ENCODE measurements at places on chromosomes 6 and 20.
A peak's percentile ranks its signal among the peaks of the same experiment; 100 is the strongest.

- no peak for DNase-seq
Measured at GRCh38 chr6:111813237-111813636, 60.0 kb downstream of the FYN start.

DNA sequence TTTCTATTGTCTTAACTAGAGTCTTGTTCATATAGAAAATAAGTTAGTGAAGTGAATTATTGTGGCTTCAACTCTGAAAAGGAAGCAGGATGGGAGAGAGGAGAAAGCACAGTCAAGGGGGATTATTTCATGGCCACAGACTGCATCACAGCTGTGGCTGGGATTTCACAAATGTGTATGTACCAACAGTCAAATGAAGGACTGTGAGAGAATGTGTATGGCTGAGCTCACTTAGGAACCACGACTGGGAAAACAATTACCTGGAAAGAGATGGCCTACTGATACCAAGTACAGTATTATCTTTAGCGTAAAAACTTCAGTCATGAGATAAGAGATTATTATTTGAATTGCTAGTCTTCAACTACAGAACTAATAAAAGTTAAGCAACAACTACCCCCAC is 54.9 kb downstream of the SESN1 start:
- DNase-seq, result no peak

GRCh38 chr20:277496-277781 is 13.1 kb downstream of the C20orf96 start:
- no peak for DNase-seq

DNA sequence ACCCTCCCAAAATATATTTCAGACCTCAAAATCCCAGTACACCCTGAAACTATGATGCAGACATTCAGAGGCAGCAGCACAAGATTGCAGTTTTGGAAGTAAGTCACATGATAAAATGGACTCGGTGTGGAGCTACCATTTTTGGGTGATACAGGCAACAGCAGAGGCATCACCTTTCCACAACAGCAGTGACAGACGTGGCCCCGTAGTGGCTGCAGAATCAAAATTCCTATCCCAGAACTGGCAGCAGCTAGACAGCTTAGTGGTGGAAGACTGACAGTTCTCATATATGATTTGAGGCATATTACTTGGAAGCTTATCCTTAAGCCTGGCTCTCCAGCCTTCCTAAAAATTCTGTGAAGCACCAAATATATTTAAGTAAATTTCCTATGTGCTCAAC is 19.9 kb downstream of the PLN start:
- peak; percentile 52 for DNase-seq

DNA sequence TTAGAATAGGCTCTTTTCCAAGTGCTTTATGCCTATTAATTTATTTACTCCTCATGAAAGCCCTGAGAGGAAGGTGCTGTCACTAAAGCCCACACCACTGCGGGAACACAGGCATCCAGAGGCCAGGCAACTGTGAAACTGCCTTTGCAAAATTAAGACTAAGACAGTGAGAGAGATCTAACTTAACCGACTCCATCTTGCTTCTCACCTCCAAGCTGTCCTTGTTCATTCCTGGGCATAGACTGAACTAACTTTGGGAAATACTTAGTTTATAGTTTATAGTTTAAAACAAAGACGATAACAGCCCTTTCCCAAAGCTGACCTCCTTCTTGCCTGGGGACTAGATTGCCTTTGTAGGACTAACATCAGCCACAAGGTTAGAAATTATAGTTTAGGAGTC is 80.1 kb downstream of the RSPH3 start:
- DNase-seq, result no peak

DNA sequence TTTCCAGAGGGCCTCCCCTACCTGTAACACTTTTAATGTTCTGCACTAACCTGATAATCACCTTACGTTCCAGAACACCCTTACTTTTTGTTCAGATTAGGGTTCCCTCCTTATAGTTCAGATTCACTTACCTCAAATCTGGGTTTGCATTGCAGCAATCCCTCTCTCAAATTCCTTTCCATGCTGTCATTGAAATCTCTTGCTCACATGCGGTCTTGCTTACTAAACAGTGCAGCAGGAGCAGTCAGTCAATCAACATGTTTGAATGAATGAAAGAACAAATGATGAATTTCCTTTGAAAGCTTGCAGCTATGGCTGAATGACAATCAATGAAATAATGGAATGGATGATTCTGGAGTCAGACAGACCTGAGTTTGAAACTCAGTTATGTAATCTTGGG is 200.1 kb downstream of the HIVEP2 start:
- DNase-seq, result no peak

GRCh38 chr6:138331444-138331843 is 46.3 kb upstream of the SMIM28 start:
- DNase-seq, result no peak

- no peak for DNase-seq
Measured at GRCh38 chr6:80263585-80263984, 157.1 kb downstream of the BCKDHB start.

DNA sequence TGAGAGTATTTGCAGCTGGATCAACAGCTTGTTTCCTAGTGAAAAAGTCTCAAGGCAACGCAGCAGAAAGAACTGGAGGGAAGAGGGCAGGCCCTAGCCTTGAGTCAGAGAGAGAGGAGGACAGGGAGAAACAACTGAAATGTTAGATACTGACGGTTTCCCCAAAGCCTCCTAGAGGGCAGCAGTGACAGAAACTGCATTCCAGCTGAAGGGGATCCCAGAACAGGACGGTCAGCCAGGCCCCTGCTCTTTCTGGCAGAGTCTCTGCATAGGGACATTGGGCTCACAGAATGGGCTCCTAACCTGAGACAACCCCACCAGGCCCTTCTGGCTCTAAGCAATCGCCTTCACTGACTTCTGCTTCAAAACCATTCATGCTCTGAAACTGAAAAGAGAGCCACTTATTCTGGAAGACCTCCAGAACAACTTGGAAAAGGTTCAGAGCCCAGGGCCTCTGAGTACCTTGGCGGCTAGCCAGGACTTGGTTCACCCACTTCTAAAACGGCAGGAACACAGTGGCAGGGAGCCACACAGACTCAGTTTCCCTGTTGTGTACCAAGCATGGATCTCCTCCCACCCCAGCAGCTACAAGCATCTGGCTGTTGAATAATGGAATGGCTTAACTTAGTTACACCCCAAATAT is 72.9 kb downstream of the PSMB1 start:
- peak; percentile 41 for DNase-seq

GRCh38 chr6:139029470-139030227 is 1.1 kb downstream of the ABRACL start:
- no peak for DNase-seq

DNA sequence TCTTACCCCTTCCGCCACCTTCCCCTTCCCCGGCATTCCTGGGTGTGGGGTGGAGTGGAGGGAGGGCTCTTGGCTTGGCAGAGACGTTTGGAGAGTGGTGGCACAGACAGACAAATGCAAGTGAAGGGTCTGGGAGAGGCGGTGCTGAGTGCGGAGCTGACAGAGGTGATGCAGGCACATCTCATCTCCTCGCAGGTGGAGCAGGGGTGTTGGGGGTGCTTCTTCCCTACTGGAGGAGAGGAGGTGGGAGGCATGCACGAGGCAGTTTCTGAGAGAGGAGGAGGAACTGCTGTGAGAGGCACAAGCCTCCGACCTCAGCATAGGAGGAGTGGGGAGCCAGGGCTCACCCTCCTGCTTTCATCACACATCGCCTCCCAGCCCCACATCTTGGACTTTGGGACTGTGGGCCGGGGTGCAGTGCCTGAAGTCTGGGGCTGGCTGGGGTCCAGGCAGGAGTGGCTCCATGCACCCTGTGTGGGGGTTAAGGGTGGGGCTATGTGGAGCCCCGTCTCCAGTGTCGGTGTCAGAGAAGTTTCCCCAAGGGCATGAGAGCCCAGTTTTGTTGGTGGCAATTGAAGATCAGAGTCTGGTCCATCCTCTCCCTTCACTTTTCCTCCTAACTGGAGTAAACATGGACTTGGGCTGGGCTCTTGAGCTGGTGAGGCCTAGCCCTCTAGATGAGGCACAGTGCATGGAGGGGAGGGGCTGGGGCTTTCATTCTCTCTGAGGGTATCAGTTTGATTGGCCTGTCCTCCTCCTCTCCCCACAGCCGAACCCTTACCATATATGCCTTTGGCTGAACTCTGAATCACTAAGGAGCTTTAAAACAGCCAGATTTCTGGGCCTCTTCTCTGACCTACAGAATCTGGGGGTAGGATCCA is 20.2 kb upstream of the SLC22A7 start:
- DNase-seq, result no peak

- peak; percentile 11 for DNase-seq
Measured at GRCh38 chr6:131199568-131200272, 64.5 kb downstream of the AKAP7 start.

DNA sequence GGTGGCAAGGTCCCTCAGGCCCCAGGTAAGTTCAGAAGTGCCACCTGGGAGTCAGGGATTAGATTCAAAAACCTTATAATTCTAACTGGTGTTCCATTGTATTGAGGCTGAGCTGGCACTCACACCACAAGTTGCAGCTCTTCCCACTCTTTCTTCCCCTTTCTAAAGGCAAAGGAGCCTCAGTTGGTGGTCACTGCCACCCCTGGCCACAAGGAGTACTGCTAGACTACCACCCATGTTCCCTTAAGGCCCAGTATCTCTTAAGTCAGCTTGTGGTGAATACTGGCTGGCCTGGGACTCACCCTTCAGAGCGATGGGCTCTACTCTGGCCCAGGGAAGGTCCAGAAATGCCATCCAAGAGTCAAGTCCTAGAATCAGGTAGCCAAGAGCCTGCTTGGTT is 421.1 kb upstream of the KHDRBS2 start:
- DNase-seq, result no peak

GRCh38 chr6:71420095-71420692 is 131.6 kb downstream of the OGFRL1 start:
- DNase-seq, result peak; percentile 23

GRCh38 chr6:73176057-73176456 is 49.2 kb downstream of the KHDC1L start:
- DNase-seq, result no peak

GRCh38 chr6:110523451-110524021 is 47.1 kb upstream of the SLC22A16 start:
- no peak for DNase-seq

DNA sequence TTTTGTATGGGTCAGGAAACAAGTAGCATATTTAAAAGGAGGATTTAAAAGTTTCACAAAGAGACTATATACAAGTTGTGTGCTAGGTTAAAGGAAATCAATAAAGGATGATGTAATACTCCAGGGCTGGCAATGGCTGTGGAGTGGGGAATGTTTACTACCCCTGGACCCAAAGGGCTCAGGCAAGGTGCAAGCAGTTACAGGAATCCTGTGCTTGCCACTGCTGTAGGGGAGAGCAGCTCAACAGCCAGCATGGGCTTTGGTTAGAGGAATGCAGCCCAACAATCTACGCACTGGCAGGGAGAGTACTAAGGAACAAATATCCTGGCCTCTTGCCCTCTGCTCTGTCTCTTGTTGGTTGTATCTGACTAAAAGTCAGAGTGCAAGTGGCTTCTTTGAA is 1642.2 kb downstream of the KHDRBS2 start:
- no peak for DNase-seq

DNA sequence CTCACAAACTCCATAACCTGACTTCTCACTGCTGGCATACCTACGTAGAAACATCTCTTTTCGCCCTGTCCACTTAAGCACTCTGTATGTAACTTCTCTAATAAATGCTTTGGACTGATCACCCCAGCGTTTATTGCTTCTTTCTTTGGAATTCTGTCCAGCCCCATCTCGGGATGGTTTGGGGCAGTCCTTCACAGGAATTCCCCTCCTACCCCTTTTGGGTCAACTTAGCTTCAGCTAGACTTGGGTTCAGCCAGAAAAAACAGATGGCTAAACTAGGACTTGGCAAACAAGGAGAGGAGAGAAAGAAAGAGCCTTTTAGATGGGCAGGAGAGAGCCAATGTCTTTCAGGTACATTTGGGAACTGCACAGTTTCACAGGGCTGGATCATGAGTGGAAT is 3.9 kb upstream of the LTV1 start:
- no peak for DNase-seq

DNA sequence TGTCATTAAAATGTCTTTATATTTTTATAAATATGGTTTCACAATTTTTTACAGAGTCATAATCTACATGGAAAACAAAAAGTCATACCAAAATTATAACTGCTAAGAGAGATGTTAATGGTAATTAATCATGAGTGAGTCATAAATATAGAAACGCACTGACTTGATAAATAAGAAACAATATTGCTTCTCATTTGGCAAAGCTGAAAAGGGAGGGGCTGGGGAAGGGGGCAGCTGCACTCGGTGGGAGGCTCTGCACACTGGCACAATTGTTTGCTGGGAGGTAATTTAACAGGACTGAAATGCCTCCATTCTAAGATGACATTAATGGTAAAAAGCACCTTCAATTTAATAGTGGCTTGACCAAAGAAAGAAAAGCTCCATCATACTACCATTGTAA is 133.3 kb upstream of the AGPAT4 start:
- DNase-seq, result no peak

GRCh38 chr20:58538752-58539151 is 23.6 kb upstream of the APCDD1L start:
- DNase-seq, result no peak

DNA sequence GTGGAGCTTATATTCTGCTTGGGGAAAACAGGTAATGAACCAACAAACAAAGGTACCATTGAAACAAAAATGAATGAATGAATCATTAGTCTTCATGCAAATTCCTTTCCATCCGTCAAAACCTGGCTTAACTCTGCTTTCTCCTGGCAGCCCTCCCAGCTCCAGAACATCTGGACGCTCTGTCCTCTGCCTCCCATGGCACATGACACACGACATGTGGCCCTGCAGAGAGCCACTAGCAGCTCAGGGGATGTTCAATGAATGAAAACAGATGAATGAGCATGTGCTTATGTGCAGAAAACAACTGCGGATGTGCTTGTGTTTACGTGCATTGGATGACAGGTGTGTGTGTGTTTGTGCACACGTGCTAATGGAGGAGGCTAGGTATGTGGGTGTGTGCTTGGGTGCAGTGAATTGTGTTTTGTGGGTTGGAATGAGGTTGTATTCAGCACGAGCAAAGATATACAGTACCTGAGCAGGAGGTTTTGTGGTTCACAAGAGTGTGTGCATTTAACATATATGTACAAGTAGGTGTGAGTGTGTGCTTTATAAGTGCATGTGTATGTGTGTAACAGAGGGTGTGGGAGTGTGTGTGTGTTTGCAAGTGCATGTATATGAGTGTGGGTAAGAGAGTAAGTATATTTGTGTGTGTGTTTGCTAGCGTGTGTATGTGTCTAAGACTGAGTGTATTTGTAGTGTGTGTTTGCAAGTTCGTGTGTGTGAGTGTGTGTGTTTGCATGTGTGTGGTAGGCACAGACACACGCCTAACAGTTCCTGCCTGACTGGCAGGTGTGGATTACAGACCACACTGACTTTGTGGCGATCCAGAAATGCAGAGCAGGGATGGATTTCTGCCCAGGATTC is 374.1 kb upstream of the SULF2 start:
- DNase-seq, result no peak

DNA sequence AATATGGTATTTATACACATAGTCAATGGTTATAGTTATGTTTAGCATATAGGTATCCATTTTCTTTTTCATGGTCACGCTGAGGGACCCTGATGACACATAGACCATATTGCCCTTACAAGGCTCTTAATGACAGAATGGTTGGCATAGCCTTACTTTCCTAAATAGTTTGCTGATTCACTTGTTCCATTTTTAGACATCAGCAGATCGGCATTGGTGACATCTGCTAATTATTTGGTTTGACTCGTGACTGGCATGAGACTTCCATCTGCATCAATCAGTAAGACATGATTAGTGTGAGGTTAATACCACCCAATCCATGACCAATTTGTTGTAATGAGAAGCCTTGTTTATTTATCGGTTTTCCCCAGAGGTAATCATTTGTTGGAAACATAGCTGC is 309.7 kb downstream of the ALDH8A1 start:
- DNase-seq, result no peak

All from G401 (cell line).